ENCODE measurements at places on chromosomes 12 and 14. TPM values are rescaled to one million over a fixed set of nuclear protein-coding genes. Genes with fewer than 3 reads are reported as not detected.

Gene AKAP3
- 3.8 TPM for total RNA-seq

Gene FAM186B
- total RNA-seq = 0.70 TPM

Gene OR10AD1
- not detected for total RNA-seq

Gene MANSC4
- total RNA-seq = not detected

Gene SUPT16H
- total RNA-seq = 84.4 TPM

Gene CCNT1
- 73.1 TPM for total RNA-seq

Gene RHEBL1
- 3.0 TPM for total RNA-seq

- no peaks in the 10 kb centered on the region for H3K36me3 ChIP-seq
- H3K4me1 ChIP-seq = no peaks in the 10 kb centered on the region
- no peak overlapping the region for H3K27ac ChIP-seq
- no peaks in the 10 kb centered on the region for H3K27me3 ChIP-seq
- no peak overlapping the region for H3K4me3 ChIP-seq
- no peak for DNase-seq
These were observed 89.8 kb downstream of the CRADD start for GRCh38 chr12:93766796-93767523.

- H3K4me3 ChIP-seq = no peak overlapping the region
- no peaks in the 10 kb centered on the region for H3K27me3 ChIP-seq
- H3K4me1 ChIP-seq = no peaks in the 10 kb centered on the region
- no peaks in the 10 kb centered on the region for H3K36me3 ChIP-seq
- no peak for DNase-seq
- no peak overlapping the region for H3K27ac ChIP-seq
These were observed 320.5 kb downstream of the PRKD1 start for GRCh38 chr14:29607169-29607568.

DNA sequence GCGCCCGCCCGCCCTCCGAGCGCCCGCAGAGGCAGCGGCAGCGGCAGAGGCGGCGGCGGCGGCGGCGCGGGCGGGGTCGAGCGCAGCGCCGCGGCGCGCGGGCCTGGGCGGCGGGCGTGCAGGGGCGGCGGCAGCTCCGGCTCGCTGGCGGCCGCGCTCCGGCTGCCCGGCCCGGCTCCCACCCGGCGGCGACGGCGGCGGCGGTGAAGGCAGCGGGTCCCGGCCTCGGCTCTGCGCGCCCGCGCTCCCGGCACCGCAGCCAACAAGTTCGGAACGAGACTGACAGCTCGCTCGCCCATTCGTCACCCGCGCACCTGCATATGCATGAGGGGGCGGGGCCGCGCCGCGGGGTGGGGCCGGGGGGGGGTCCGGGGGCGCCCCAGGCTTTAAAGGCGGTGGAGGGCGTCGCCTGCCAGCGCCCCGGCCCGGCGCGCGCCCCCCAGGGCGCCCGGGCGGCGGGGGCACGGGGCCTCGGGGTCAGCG is at the start of gene JAG2:
JAG2 (minus strand) TSS at position 281 of the 483 bp plus-strand sequence. CDS start 356 bp downstream, outside the sequence.
- peaks cover 47% of the 10 kb centered on the region for H3K27me3 ChIP-seq
- peaks cover 23% of the 10 kb centered on the region for H3K4me1 ChIP-seq
- H3K27ac ChIP-seq = no peak within 1 kb of the TSS
- DNase-seq = peak; percentile 58
- no peaks in the 10 kb centered on the region for H3K36me3 ChIP-seq

DNA sequence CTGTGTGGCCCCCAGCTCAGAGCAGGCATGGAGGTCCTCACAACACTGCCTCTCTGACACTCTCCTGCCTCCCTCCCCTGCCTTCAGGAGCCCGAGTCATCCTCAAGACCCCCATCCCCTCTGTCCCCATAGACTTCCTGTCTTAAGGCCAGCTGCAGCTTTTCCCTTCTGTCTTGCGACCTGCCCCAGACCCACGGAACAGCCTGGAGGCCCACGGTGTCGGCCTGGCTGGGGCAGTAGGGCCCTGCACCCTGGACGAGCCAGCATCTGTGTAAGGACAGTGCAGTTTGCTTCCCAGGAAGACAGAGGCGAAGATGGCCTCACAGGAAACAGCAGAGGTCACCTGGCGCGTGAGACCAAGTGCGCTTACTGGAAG is 9.7 kb downstream of the TEDC1 start:
- no peaks in the 10 kb centered on the region for H3K27me3 ChIP-seq
- H3K27ac ChIP-seq = no peak overlapping the region
- no peaks in the 10 kb centered on the region for H3K4me1 ChIP-seq
- H3K4me3 ChIP-seq = no peak overlapping the region
- H3K36me3 ChIP-seq = no peaks in the 10 kb centered on the region

DNA sequence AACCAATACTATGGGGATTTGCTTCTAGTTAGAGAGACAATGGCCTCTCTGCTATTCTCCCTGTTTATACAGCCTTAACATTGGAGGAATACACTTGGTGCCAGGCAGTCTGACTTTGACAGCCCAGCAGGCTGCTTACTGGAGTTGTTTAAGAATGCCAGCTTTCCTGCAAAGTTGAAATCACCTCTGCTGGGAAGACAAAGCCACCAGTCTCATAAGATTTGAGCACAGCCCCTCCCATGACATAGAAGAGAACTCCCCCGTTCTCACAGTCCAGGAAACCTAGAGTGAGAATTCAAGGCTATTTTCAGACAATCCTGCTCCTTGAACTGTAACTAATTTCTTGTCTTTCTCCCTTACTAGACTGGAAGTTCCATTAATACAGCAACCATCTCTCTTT is 21.1 kb upstream of the CATSPERB start:
- no peak overlapping the region for H3K4me3 ChIP-seq
- DNase-seq = no peak
- H3K27ac ChIP-seq = no peak overlapping the region
- no peaks in the 10 kb centered on the region for H3K36me3 ChIP-seq

GRCh38 chr12:69330475-69331473 is 17.4 kb upstream of the LYZ start:
- no peaks in the 10 kb centered on the region for H3K36me3 ChIP-seq
- H3K27ac ChIP-seq = peak overlapping the region; percentile 83
- DNase-seq = peak; percentile 62
- H3K4me1 ChIP-seq = peaks cover 20% of the 10 kb centered on the region
- H3K4me3 ChIP-seq = peak overlapping the region; percentile 74

DNA sequence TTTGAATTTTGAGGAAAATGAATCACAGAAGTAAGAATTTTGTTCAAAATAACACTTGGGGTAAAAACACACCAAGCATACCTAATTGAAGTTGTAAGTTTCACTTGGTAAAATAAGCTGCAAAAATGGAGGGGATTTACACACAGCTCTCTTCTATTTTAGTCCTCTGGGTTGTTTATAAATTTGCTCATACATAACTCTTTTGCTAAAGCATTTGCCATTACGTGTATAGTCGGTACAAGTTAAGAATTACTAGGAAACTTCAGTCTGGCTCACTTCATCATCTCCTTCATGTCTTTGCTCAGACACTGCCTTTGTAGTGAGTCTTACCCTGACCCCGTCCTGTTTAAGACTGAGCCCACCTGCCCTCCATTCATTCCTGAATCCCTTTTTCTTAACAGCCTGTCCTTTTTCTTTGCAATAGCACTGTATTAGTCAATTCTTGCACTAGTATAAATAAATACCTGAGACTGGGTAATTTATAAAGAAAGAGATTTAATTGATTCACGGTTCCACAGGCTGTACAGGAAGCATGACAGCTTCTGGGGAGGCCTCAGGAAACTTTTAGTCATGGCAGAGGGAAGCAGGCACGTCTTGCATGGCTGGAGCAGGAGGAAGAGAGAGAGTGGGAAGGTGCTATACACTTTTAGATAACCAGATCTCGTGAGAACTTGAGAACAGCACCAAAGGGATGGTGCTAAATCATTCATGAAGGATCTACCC is 451.1 kb downstream of the PCNX1 start:
- no peaks in the 10 kb centered on the region for H3K36me3 ChIP-seq
- peak overlapping the region; percentile 3 for H3K4me3 ChIP-seq
- DNase-seq = peak; percentile 73
- H3K27ac ChIP-seq = peak overlapping the region; percentile 95
- no peaks in the 10 kb centered on the region for H3K27me3 ChIP-seq
- H3K4me1 ChIP-seq = peaks cover 87% of the 10 kb centered on the region

DNA sequence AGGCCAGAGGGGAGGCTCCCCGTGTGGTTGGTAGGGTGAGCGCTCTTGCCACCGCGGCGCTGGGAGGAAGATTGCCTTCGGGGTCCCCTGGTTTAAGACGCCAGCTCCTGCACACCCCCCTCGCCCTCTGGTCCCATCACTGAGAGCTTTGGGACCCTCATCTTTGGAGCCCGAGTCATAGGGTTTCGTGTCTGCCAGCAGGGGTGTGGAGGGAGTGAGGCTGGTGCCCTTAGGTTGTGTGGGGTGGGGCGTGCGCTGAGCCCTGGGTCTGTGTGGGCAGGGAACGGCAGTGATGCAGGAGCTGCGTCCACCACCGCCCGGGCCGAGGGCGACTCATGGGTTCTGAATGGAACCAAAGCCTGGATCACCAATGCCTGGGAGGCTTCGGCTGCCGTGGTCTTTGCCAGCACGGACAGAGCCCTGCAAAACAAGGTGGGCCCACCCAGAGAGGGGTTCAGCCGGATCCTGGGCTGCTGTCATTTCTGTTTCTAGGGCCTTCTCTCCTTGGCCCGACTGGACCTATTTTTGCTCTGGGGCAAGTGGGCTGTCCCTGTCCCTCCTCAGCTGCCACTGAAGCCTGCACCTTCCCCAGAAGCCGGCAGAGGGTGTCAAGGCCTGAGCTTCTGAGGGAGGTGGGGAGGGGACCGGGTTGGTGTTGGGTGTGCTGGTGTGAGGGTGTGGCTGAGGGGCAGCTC is 12.1 kb downstream of the ACADS start:
- H3K27ac ChIP-seq = no peak overlapping the region
- H3K27me3 ChIP-seq = no peaks in the 10 kb centered on the region
- DNase-seq = no peak
- no peak overlapping the region for H3K4me3 ChIP-seq

DNA sequence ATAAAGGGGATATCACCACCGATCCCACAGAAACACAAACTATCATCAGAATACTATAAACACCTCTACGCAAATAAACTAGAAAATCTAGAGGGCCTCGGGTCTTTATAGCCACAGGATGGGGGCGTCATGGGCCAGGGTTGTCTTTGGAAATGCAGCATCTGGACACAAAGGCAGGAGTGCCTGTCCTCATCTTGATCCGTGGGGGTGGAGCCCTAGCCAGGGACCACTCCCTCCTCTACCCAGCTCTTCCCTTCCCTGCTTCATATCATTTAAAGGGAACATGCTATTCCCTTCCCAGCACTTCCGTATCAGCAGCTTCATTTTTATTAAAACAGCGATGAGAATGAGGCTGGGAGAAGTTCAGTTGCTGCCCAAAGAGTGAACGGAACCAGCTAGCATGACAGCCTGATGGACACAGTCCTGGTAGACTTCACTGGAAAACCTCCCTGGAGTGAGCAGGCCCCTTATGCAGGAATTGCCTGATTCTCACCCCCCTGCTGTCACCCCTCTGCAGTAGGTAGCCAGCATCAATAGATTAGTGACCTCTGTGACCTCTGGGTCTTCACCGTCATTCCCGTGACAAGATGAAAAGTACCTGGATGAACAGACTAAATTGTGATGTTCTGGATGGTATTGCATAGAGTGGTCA is 251.4 kb upstream of the RGS6 start:
- no peaks in the 10 kb centered on the region for H3K4me1 ChIP-seq
- H3K27ac ChIP-seq = no peak overlapping the region
- H3K36me3 ChIP-seq = peaks cover 9% of the 10 kb centered on the region
- H3K27me3 ChIP-seq = no peaks in the 10 kb centered on the region

DNA sequence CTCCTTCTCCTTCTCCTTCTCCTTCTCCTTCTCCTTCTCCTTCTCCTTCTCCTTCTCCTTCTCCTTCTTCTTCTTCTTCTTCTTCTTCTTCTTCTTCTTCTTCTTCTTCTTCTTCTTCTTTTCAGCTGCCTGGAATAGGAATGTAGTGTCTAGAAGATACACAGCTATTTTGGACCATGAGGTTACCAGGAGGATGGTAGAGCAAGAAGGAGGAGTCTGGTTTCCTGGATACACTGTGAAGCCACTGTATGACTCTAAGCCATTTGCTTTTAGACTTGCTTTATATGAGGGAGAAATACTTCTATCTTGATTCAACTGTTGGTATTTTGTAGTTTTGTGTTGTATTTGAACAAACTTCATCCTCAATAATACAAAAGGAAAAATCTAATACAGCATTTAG is 3.0 kb upstream of the MYBPC1 start:
- H3K4me3 ChIP-seq = no peak overlapping the region
- no peak for DNase-seq
- no peaks in the 10 kb centered on the region for H3K4me1 ChIP-seq
- H3K27ac ChIP-seq = no peak overlapping the region
- no peaks in the 10 kb centered on the region for H3K27me3 ChIP-seq
- H3K36me3 ChIP-seq = no peaks in the 10 kb centered on the region

- H3K4me3 ChIP-seq = no peak overlapping the region
- no peaks in the 10 kb centered on the region for H3K27me3 ChIP-seq
- no peak overlapping the region for H3K27ac ChIP-seq
- H3K36me3 ChIP-seq = no peaks in the 10 kb centered on the region
- no peak for DNase-seq
These were observed 83.6 kb upstream of the VASH1 start for GRCh38 chr14:76677534-76678145.

- peaks cover 34% of the 10 kb centered on the region for H3K4me1 ChIP-seq
- H3K27me3 ChIP-seq = no peaks in the 10 kb centered on the region
- peak overlapping the region; percentile 91 for H3K27ac ChIP-seq
- peaks cover 7% of the 10 kb centered on the region for H3K36me3 ChIP-seq
- DNase-seq = no peak
- H3K4me3 ChIP-seq = no peak overlapping the region
These were observed 5.1 kb downstream of the SLC38A2 start for GRCh38 chr12:46367351-46368029.

DNA sequence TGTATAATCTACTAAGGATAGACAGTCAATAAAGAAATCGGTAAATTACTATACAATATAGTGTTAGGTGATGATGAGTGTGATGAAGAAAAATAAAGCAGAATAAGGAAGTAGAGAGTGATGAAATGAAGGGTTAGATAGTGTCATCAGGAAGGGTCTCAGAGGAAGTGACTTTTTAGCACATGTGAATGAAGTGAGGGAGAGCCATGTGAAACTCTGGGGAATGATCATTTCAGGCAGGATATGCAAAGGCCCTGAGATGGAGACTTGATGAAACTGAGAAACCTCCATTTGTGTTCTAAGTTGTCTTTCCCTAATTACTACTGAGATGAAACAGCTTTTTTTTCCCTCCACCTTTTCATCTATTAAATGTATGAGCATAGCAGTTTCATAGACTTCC is 19.4 kb upstream of the GNPTAB start:
- H3K27ac ChIP-seq = no peak overlapping the region
- H3K4me1 ChIP-seq = peaks cover 12% of the 10 kb centered on the region

DNA sequence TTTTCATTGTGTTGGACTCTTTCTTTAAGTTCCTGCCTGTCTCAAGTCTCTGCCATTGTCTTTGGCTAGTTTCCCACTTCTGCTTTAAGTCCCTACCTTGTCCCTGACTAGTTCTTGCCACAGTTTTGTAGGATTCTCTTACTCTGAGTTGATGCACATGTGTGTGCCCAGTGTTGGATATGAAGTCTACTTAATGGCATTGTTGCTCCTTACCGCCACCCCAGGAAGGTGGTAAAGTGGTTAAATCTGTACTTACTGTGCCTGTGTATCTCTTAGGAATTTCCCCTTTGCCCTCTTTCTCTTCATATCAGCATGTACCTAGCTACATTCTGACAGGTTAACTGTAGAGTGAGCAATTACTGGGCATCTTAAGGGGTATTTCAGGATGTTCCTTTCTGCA is 227.1 kb downstream of the NUBPL start:
- no peaks in the 10 kb centered on the region for H3K36me3 ChIP-seq
- no peaks in the 10 kb centered on the region for H3K4me1 ChIP-seq
- H3K27ac ChIP-seq = no peak overlapping the region
- no peaks in the 10 kb centered on the region for H3K27me3 ChIP-seq
- H3K4me3 ChIP-seq = no peak overlapping the region
